WERI-Rb-1 (cell line): ENCODE measurements at places on chromosomes 13 and 19.

- DNase-seq: no peak
Observed at GRCh38 chr19:46533078-46533620, 37.5 kb upstream of the PNMA8B start.

- DNase-seq: peak; percentile 81
Observed at GRCh38 chr19:17555929-17556813, 722 bp downstream of the COLGALT1 start.

DNA sequence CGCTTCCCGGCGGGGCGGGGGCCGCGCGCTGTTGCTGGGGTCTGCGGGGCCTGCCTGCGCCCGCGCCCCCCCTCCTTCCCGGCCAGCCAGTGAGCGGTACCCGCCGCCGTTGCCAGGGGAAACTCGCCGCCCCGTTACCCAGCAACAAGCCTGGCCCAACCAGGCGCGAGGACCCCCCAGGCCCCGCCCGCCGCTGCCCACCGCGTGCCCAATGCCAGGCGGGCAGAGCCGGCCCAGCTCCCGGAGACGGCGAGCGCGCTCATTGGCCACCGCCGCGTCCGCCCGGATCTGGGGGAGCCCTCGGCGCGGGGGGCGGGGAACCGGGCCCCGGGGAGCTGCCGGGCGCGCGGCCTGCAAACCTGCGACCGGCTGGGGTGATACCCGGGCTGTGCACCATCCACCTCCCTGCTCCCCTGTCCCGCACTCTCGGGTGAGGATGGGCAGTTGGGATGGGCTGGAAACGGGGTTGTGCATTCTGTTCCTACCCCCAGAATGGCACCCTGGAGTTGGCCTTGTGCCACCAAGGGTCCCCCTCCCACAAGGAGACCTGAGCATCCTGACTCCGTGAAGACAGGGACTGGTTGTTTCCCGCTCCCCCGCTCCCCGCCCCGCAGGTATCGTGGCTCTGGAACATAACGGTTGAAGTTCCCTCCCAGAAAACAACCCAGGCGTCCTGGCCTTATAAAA is 8.8 kb upstream of the BBC3 start:
- peak; percentile 50 for DNase-seq

- DNase-seq: no peak
Observed at GRCh38 chr13:49594576-49594975, 9.2 kb upstream of the RCBTB1 start.

GRCh38 chr19:40650749-40651305 is 39.6 kb downstream of the NUMBL start:
- DNase-seq: no peak

DNA sequence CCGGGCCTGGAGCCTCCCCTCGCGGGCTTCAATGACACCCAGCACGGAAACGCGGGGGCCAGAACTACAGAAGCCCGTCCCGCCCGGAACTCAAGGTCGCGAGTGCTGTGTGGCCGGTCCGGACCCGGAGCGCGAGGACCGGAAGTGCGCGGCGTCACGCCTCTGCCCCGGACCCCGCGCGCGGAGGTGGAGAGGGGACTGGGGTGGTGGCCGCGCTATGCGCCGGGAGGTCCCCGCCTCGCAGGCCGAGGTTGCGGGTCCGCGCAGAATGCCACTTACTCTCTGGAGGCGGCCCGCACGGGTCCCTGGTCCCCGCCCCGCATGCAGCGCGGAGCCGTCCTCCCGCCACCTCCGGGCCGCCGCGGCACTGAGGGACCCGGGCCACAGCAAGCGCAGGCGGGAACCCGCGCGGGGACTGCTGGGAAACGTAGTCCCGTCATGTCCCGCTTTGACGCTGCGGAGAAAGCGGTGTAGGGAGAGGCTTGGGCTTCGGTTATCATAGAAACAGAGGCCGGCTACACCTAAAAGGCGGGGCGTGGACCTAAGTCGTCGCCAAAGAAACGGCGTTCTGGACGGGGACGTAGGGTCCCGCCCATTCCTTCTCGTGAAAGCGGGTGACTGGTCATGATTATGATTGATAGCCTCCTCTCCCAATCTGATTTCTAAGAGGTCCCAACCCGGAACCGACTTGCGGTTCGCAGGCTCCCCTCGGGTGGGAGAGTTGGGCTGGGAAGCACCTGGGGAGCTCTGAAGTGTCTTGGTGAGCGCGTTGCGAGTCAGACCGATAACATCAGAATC is at the start of gene ZNF837:
Gene ZNF837, minus strand, starts transcription at position 369 of the 798 bp plus-strand sequence. CDS start 11,698 bp downstream, outside the sequence.
- peak; percentile 99 for DNase-seq

- no peak for DNase-seq
Observed at GRCh38 chr13:77878190-77878589, 40.4 kb downstream of the EDNRB start.

DNA sequence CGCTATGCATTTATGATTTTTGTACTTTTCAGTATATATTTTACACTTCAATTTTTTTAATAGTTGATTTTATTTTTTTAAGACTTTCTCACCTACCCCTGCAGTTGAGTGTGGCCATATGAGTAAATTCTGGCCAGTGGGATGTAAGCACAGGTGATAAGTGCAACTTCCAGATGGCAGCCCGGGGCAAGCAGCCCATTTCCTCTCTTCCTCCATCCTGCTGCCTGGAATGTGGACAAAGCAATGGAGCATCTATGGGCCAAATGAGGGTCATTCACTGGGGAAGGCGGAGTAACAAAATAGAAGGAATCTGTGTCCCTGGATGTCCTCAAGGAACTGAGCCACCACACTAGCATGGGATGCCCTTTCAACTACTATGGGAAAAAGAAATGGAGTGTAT is 12.3 kb downstream of the RFXAP start:
- no peak for DNase-seq

- no peak for DNase-seq
Observed at GRCh38 chr19:5095568-5095850, 126.6 kb downstream of the KDM4B start.

GRCh38 chr19:40335855-40336600 is 12.2 kb downstream of the C19orf47 start:
- no peak for DNase-seq

- DNase-seq: no peak
Observed at GRCh38 chr19:39843919-39844793, 2.0 kb downstream of the FBL start.
